ENCODE measurements at places on chromosomes 2 and 18. TPM values are rescaled to one million over a fixed set of nuclear protein-coding genes. Genes with fewer than 3 reads are reported as not detected.

DNA sequence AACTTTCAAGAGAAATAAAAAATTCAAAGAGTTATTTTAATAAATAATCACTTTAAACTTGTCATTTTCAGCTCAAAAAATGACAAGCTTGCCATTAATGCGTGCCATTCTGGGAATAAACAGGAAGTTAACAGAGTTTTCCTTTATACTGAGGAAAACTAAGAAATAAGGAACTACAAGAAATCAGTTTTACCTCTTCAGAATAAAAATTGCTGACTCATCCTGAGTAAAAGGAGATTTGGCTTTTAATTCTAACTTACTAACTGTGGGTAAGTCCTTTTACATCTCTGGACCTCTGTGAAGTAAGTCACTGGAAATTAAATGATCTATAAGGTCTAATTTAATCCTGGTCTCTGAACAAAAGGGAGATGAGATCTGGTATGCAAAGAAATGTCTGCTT, 16.1 kb downstream of the CEBPZ start:
- DNase-seq = no peak

Gene ZC3H15
- 31.1 TPM for total RNA-seq

Gene CYTIP
- total RNA-seq = 2.3 TPM

GRCh38 chr2:101983928-101984327, 7.8 kb upstream of the IL1R2 start:
- DNase-seq = no peak

GRCh38 chr2:36982467-36982866, 16.1 kb upstream of the STRN start:
- DNase-seq = no peak

GRCh38 chr2:126644630-126645191, 11.2 kb upstream of the GYPC start:
- no peak for DNase-seq

Gene LRRFIP1
- 108 TPM for total RNA-seq

Gene ALK
- 0.11 TPM for total RNA-seq

- DNase-seq = no peak
These were observed 110.2 kb downstream of the SETBP1 start for GRCh38 chr18:44790860-44791259.

DNA sequence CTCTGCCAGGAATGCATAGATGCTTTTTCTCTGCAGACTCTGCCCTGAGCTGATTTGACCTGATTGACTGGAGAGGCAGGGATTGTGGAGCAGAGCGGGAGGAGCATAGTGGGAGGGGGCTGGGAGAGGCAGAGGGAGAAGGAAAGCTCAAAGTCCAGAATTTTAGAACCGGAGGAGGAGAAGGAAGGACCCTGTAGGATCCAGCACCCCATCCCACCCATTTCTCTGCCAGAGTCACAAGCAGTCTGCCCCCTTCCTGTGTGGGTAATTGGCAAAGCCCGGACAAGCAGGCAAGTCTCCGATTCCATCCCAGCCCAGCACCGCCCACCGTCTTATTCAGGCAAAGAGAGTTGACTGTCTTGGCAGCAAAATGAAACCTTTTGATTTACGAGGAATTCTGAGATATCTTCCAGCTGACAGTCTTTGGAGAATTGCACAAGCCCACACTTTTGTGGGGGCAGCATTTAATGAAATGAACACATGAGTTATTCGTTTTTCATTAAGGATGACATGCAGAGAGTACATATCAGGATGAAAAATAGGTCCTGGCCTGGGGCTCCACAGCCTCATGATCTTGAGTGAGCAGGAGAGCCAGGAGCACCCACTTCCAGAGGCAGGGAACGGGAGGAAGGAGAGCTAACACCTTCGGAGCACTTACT, 103.1 kb downstream of the MCFD2 start:
- DNase-seq = peak; percentile 78

- no peak for DNase-seq
These were observed 16.2 kb upstream of the RHOB start for GRCh38 chr2:20430461-20431300.

- peak; percentile 79 for DNase-seq
These were observed at the start of gene SETBP1 for GRCh38 chr18:44680273-44681075. SETBP1 (plus strand) TSS chr18:44680888; CDS start chr18:44701347, 20,459 bp downstream.

DNA sequence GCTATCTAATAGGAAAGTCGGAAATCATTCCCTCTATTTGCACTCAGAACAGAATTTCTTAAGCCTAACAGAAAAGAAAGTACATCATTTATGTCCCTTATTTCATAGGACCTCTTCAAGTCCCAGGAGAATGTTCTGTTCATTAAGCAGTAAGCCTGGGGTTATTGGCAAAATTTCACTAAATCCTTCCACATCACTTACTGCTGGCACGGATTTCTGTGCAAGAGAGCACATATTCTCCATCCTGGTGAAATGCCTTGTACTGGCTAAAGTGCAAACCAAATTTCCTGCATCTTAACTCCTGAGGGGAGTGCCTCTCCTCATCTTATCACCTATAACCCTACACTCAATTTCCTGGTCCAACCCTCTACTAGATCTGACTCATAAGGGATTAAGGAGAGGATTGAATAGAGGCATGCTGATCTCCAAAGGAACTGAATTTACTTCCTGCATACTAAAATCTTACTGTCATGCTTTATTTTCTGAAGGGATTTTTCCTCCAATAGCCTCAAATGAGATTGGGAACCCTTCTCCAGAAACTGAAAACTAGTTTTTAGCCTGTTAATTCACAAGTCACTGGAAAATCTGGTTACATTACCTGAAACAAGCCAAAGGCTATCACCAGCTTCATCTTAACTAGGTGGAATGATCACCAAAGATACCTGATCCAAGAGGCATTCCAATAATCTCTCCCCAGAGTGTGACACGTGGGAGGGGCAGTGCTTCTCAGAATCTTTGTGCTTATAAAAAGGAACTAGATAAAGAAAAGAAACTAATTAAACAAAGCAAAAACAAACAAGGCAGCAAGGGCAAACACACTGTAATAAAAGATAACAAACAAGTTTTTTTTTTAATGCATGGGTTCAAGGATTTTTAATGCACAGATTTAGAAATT, 311.1 kb downstream of the NR4A2 start:
- DNase-seq = no peak

DNA sequence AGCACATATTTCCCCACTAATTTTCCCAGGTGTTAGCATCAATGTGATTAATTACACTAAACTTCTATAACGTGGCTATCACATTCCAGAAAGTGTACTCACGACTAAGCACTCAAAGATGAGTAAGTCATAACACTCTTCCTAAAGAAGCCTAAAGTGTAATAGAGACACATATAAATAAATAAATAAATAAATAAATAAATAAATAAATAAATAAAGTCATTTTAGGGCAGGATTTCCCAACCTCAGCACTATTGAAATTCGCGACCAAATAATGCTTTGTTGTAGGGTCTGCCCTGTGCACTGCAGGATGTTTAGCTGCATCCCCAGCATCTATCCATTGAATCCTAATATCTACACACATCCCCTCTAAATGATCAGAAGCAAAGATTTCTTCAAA, 390.9 kb downstream of the CDH7 start:
- DNase-seq = no peak

DNA sequence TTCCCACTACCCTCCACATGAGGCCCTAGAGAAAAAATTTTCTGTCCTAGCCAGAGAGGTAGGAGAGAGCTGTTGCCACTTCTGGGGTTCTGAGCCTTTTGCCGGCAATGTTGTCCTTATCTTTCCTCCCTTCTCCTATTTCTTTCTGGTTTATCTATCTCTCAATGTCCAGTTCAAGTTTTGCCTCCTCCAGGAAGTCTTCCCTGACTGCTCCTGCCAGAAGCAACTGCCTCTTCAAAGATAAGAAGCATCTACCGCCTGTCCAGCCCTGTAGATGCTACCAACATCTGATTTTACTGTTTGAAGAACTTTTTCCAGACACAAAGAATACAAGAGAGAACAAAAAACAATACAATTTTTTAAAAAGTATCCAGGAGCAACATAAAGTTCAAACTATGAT, 220.8 kb upstream of the KLHL29 start:
- DNase-seq = no peak

Gene STPG4
- total RNA-seq = not detected

GRCh38 chr18:40874233-40874632, 1080.8 kb upstream of the PIK3C3 start:
- DNase-seq = no peak

DNA sequence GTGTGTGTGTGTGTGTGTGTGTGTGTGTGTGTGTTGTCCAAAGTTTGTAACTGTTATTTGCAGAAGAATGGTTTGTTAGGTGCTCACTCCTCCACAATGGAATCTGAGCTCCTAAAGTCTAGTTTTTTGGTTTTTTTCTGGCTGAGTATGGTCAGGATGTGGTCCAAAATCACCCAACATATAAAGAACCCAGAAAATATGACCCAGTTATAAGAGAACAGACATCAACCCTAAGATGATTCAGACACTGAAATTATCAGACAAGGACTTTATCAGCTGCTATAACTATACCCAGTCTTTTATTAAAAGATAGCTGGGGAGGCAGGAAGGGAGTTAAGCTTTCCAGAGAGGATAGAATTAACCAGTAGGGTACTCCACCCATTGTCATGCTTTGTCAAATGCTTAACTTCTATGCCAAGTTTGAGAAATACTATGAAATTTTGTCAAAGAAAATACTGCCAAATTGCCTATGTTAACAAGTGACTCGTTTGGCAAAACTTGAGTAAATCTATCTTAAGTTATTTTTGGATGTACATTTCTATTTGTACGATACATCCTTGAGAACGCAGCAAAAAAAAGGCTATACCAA, 57.5 kb downstream of the TANK start:
- no peak for DNase-seq

DNA sequence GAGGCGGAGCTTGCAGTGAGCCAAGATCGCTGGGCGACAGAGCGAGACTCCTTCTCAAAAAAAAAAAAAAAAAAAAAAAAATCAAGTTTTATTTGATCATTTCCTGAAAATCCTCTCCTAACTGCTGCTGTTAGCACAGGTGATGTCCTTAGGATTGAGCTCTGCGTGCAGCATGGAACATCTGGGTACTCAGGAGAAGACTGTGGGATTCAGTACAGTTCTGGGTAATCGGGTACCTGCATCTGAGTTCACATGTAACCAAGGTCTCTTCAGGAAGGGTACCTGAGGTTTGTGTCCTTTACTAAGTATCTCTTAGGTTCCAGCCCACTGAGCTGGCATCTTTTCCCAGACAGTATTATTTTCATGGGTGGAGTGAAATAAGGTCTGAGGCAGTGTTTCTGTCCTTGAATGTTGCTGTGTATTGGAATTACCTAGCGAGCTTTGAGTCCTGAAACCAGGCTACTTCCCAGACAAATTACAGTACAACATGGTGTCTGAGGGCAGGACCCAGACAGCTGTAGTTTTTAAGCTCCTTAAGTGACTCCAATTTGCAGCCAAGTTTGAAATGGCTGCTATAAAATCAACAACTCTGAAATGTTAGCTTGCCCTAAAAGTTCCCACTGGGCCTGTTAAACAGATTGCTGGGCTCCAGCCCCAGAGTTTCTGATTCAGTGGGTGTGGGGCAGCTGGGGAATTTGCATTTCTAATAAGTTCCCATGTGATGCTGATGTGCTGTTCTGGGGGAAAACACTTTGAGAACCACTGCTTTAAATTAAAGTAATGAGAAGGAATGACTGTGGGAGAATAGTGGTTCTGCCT, 120.5 kb downstream of the PMAIP1 start:
- DNase-seq = no peak

Gene WDR54
- 1.6 TPM for total RNA-seq

GRCh38 chr18:46622999-46623398, 34.0 kb downstream of the LOXHD1 start:
- DNase-seq = no peak

- DNase-seq = no peak
These were observed 189.9 kb downstream of the INO80D start for GRCh38 chr2:205895981-205896655.

GRCh38 chr2:29855924-29856639, 65.3 kb downstream of the ALK start:
- DNase-seq = no peak

- DNase-seq = no peak
These were observed 17.5 kb downstream of the STAT1 start for GRCh38 chr2:190996338-190996946.

- no peak for DNase-seq
These were observed 6.3 kb downstream of the OST4 start for GRCh38 chr2:27065128-27065527.

Gene CLIP4
- 68.2 TPM for total RNA-seq

Gene POTEI
- total RNA-seq = not detected

Gene MAPK4
- 0.57 TPM for total RNA-seq

DNA sequence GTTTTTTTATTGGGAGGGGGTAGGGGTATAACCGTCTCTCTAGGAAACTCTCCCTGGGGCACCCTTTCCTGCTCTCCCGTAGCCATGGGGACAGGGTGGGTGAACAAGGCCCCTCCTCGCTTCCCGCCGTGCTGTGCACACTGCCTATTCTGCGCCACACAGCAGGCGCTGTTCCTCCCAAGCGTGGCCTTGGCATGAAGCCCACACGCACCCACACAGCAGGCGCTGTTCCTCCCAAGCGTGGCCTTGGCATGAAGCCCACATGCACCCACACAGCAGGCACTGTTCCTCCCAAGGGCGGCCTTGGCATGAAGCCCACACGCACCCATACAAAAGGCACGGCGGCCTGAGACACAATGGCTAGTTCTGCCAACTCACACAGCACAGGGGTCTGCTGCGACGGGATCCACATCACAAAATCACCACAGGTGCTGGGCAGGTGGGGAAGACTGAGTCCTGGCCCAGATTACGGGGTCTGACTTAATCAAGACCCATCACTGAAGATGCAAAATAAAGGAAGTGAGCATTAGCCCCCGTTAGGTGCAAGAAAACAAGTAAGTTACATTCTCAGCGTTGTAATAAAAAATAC, 46.6 kb upstream of the TPO start:
- peak; percentile 63 for DNase-seq

Gene DAPL1
- total RNA-seq = not detected

Gene AFF3
- 0.61 TPM for total RNA-seq

Gene CFAP65
- total RNA-seq = not detected

DNA sequence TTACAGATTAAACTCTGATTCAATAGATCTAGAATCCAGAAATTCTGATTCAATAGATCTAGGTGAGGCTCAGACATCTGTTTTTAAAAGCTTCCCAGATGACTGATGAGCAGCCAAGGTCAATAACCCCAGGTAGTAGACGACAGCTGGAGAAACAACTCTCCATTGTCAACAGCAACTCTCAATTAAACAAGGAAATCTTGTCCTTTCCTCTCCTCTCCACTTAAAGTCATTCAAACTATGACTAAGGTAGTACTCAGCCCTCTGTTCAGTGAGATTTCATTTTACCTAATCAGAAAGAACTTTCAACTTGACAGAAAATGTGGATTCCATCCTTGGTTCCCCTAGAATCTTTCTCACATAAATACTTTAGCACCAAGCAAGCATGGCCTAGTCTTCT, 94.6 kb upstream of the SCG2 start:
- no peak for DNase-seq

GRCh38 chr2:47174733-47175361, 19.7 kb upstream of the STPG4 start:
- DNase-seq = no peak

- no peak for DNase-seq
These were observed 208.0 kb downstream of the SRBD1 start for GRCh38 chr2:45403036-45403435.

All from psoas muscle (tissue), 8 donors.